ENCODE measurements at places on chromosomes 7 and 10.

DNA sequence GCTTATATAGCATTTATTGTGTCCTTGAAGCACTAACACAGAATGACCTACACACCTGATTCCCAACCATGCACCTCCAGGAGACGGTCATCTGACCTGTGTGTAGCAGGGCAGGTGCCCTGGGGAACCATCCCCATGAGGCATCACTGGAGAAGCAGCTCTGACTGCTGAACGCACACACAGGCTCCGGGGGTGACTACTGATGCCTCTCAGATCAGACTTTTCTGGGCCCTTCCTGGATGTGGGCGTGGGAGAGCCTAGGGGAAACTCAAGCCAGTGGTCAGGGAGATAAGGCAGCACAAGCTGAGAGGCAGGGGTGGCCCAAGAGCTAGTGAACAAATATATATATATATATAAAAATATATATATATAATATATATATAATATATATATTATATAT is 37.6 kb downstream of the CPXM2 start:
- DNase-seq: no peak

DNA sequence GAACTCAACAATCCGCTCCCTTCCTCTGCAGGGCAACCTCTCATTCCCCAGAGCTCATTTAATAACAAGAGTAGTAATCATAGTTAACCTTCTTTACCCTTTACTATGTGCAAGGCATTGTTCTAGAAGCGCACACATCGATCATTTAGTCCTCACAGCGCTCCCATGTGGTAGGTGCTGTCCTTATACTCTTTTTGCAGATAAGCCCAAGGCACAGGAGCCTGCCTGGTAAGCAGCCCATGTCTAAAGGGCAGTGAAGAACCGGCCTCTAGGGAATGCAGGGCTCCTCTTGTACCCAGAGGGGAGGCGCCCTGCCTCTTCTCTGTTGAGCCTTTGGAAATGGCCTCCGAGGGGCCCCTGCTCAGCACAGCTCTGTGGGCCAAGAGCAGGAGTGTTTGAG is 14.3 kb downstream of the CHST3 start:
- DNase-seq: no peak

DNA sequence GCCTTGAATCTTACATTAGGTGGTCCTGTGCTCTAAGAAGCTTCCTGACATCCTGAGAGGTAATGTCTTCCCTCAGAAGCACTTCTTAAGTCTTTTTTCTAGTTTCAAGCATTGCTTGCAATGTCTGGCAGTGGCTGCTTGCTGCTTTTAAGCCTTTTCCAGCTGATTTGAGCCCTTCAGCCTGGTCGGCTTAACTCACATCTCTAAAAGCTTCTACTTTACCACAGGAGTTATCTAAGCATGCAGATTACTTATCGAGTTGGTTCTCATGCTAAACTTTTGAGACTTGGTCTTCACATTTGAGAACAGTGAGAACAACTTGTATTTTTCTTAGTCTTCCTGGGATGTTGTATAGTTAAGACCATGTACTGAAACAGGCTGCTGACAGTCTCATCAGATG is 3.9 kb downstream of the LRMDA start:
- no peak for DNase-seq

DNA sequence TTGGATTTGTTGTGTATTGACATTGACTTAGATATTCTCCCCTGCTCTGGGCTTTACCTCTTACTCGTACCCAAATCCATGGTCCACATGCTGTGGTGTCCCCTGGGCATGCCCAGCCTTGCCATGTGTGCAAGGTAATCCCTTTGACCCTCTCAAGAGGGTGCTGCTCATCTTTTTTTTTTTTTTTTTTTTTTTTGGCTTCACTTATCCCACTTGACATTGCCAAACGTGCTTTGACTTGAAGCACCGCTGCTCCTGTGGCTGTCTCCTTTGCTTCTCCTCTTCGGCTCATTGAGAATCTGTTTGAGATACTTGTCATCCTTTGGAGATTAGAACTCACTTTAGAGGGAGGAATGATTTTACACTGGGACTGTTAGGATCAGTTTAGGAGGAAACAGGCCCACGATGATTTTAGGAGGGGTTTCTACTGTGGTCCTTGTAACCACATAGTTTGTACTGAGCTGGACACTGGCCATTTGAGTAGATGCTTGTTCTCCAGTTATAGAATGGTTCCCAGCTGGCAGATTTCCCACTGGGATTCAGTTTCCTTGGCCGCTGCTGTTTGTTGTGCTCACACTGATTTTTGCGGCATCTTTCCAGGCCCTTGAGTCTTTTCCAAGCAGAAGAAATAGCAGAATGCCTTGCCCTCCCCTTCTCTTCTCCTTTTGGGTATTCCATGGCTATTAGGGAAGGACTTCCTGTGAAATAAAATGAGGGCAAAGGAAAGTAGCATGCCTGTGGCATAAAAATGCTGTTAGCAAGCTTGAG is 184.8 kb downstream of the AUTS2 start:
- no peak for DNase-seq

DNA sequence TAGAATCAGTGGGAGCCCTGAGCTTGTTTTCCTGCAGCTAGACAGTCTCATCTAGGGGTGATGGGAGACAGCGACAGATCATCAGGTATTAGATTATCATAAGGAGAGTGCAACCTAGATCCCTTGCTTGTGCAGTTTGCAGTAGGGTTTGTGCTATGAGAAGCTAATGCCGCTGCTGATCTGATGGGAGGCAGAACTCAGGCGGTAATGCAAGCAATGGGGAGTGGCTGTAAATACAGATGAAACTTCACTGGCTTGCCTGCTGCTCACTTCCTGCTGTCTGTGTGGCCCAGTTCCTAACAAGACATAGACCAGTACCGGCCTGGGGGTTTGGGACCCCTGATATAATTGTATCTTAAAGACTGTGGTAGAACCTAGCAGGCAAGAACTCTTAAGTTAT is 17.6 kb downstream of the NRBF2 start:
- DNase-seq: no peak

- DNase-seq: no peak
Observed at GRCh38 chr10:99667108-99667751, 7.9 kb downstream of the ENTPD7 start.

DNA sequence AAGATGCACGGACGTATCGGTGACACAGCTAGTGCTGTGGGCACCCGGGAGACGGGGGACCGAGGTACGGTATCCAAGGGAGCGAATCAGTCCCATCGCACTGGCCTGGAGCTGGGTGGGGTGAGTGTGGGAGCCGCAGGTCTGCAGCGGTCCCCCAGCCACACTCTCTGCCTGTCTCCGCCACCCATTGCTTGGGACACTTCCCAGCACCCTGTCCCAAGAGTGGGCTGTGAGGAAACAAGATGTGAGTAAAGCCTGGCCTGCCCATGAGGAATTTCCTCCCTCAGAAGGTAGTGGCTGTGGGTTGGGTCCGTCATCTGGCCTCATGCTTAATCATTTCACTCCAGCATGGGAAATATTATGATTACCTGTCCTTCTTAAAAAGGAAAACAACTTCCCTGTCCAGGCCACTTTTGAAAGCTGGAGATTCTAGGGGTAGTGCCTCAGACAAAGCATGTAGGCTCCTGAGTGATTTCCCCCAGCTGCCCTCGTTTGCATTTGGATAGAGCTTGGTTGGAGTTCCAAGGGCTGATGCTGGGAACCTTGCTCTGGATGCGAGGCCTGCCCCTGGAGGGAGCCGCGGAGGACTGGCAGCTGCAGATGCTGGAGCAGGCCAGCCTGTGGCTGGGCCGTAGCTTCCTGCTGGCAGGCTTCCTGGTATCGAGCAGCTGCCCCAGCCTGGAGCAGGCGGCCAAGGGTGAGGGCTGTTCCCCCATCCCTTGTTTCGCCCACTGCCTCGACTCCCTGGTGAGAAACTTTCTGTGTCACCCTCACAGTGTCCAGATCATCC is 6.2 kb upstream of the ACTR3C start:
- DNase-seq: no peak

GRCh38 chr10:17742918-17743317 is 9.1 kb upstream of the TMEM236 start:
- DNase-seq: peak; percentile 59

GRCh38 chr7:105662998-105663397 is 81.7 kb upstream of the EFCAB10 start:
- DNase-seq: no peak

DNA sequence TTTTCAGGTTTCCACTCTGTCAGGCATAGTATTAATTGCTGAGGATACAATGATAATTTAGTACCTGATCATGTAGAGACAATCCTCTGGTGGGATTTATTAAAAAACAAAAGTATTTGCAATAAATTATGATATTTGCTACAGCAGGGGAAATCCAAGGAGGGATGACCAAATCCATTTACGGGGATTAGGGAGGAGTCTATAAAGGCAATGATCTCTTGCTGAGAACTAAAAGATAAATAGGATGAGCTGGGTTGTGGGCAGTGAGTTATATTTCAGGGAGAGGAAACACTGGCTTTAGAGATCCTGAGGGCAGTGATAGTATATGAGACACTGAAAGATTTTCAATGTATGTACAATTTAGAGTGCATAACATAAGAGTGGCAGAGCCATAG is 305.5 kb downstream of the GPR37 start:
- DNase-seq: no peak

GRCh38 chr7:5420067-5420880 is 3.4 kb downstream of the TNRC18 start:
- no peak for DNase-seq

DNA sequence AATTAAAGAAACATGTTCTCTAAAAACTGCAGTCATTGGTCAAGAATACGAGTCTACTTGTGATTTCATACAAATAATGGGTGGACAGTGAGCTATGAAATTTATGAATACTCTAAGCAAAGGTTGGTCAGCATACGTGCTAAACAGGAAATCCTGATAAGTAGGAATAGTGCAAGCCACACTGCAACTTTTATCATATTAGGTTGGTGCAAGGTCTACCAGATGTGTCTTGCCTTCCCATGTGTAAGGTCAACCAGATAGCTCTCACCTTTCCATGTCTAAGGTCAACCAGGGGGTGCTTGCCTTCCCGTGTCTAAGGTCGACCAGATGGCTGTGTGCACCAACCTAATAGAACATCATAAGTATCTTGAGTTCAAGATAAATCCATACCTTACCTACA is 2.0 kb upstream of the ITGB1 start:
- DNase-seq: no peak

DNA sequence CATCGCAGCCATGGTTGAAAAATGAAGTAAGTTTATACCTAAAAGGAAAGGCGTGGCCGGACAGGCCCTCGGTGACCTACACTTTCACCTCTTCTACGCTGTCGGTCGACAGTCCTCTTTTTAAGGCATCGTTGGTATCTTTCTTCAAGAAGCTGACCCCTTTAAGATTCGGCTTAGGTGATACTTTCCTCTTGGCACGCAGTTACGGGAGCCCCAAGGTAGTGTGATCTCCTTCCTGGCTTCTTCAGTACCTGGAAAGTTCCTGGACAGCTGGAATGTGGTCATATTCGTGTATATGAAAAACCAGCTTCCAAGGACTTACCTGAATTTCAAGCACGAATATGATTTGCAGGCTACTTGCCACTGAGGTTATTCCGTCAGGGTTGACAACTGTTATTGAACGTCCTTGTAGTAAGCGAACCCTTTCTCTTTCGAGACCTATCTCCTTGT is 885 bp upstream of the SYPL1 start:
- DNase-seq: no peak

DNA sequence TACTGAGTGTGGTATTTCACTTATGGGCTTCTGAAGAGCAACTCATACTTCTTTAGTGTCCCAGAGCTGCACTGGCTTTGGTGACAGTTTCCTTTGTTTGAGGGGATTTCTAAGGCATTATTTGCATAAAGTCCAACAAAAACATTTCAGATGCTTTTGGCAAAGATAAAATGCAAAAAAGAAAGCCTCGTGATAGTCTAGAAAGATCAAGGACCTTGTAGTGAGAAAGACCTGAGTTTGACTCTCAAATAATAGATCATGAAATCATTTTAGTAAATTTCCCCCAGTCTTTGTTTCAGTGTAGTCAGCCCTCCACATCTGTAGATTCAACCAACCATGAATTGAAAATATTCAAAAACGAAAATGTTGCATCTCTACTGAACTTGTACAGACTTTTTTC is 107.4 kb downstream of the EEPD1 start:
- DNase-seq: no peak

GRCh38 chr7:16345979-16346958 is 75.1 kb downstream of the CRPPA start:
- no peak for DNase-seq
